Caco-2 (cell line): ENCODE measurements at places on chromosomes 12 and 14. TPM values are rescaled to one million over a fixed set of nuclear protein-coding genes. Genes with fewer than 3 reads are reported as not detected.

KRT83 gene
- not detected in 2 replicates for total RNA-seq

ZDHHC22 gene
- total RNA-seq = not detected in 2 replicates

PRKAB1 gene
- 34.5 and 37.3 TPM in 2 replicates for total RNA-seq

TGM1 gene
- 5.9 and 6.1 TPM in 2 replicates for total RNA-seq

NINJ2 gene
- 6.5 and 7.0 TPM in 2 replicates for total RNA-seq

ACOT6 gene
- total RNA-seq = not detected in 2 replicates

SPIC gene
- total RNA-seq = not detected in 2 replicates

LIN7A gene
- total RNA-seq = 16.2 and 16.4 TPM in 2 replicates

CFAP73 gene
- 0.23 TPM in 1 of 2 replicates, not detected in the other for total RNA-seq

DNA sequence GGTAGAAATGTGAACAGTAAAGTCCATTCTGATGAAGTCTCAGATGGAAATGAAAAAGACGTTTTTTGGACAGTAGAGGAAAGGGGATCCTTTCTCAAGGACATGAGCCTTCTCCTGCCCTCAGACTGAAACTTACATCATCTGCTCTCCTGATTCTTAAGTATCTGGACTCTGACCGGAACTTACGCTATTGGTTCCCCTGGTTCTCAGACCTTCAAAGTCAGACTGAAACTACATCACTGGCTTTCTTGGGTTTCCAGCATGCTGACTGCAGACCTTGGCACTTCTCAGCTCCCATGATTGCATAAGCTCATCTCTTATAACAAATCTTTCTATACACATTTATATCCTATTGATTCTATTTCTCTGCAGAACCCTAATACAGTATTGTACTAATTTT lies 291.0 kb downstream of the SNAPC1 start:
- no peak overlapping the region for H3K27ac ChIP-seq
- H3K27me3 ChIP-seq = no peaks in the 10 kb centered on the region
- H3K4me3 ChIP-seq = no peak overlapping the region
- no peak for DNase-seq
- H3K4me1 ChIP-seq = no peaks in the 10 kb centered on the region
- H3K36me3 ChIP-seq = no peaks in the 10 kb centered on the region

DNA sequence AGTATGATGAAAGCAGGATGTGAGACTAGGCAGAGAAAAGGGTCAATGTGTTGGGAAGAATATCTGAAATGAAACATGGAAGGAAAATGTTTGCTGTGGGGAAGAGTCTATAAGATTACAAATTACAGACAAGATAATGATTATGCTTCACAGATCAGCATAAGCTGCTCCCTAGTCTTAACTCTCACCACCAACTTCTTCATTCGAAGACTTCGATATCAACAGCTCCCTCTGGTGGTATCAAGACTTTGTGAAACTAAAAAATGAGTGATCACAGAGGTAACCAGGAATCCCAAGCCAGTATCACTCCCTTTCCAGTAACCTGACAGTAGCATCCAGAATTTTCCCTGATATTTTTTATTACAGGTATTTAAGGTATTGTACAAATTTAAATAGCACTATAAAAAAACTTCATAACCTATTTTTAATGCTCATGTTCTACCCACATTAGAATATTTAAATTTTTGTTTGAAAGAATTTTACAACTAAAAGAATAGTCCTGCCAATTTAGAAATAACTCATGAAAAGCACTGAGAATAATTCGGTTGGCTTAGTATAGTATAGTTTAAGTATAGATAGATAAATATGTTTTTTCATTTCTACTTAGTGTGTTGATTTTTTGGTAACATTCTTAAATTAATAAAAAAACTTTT lies 84.4 kb downstream of the C2CD5 start:
- H3K4me3 ChIP-seq = no peak overlapping the region
- no peaks in the 10 kb centered on the region for H3K27me3 ChIP-seq
- no peak overlapping the region for H3K27ac ChIP-seq
- peak; percentile 58 for DNase-seq
- no peaks in the 10 kb centered on the region; the same call in 1 of the 2 replicates for H3K36me3 ChIP-seq

GRCh38 chr12:12807970-12808702 lies 5.0 kb upstream of the DDX47 start:
- peaks cover 57% of the 10 kb centered on the region for H3K4me1 ChIP-seq
- no peaks in the 10 kb centered on the region for H3K27me3 ChIP-seq
- H3K4me3 ChIP-seq = no peak overlapping the region
- peak overlapping the region; percentile 3 for H3K27ac ChIP-seq

GRCh38 chr12:79521576-79521975 lies 169.2 kb downstream of the PAWR start:
- no peaks in the 10 kb centered on the region for H3K27me3 ChIP-seq
- no peak overlapping the region for H3K4me3 ChIP-seq
- no peak for DNase-seq
- 0 out of 2 replicates have a peak, but pooled peaks cover 5% of the 10 kb centered on the region for H3K4me1 ChIP-seq
- H3K36me3 ChIP-seq = no peaks in the 10 kb centered on the region
- no peak overlapping the region for H3K27ac ChIP-seq

GRCh38 chr12:110577864-110578693 lies 5.0 kb downstream of the PPTC7 start:
- no peaks in the 10 kb centered on the region for H3K27me3 ChIP-seq
- DNase-seq = no peak
- H3K36me3 ChIP-seq = no peaks in the 10 kb centered on the region
- H3K27ac ChIP-seq = no peak overlapping the region

DNA sequence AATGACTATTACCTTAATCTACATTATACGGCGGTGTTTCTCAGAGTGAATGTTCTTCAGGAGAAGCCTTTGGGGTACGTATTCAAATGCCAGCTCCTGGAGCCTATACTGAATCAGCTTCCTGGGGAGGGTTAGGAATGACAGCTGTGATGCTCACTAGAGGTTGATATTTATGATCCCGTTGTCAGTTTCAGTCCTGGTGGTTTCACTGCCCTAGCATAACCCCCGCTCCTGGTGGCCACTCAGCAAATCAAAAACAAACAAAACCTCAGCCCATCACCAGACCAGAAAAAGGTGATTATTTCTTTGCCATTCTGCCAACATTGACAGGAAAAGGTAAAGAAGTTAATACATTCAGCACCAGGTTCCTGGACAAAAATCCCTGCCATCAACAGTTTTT lies 136.5 kb upstream of the CRY1 start:
- H3K27ac ChIP-seq = no peak overlapping the region
- no peak for DNase-seq

DNA sequence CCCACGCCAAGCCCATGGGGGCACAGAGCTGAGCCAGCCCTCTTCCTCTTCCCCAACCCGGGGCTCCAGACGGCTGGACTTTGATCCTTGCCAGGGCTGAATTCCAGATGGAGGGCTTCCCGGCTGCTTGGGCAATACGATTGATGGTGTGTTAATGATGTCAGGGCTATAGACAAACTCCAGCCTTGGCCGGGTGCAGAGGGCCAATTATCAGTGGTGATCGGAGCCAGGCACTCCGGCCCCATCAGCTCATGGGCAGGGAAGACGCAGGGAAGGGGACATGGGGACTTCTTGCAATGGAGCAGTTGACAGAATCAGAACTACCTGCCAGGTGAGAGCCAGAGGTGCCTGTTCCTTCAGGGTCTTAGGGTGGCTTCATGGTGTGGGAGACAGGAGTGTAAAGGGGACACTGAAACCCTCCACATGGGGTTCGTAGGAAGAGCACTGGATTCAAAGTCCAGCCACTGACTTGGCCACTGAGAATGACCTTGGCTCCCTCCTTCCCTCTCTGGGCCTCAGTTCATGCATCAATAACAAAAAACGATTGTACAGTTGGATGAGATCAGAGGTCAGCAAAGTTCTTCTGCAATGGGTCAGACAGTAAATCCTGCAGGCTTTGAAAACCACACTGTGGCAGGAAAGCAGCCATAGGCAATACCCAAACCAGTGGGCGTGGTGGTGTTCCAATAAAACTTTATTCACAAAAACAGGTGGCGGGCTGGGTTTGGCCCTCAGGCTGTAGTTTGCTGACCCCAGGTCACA lies 333.7 kb downstream of the MED13L start:
- H3K36me3 ChIP-seq = no peaks in the 10 kb centered on the region
- no peak overlapping the region for H3K4me3 ChIP-seq
- H3K4me1 ChIP-seq = no peaks in the 10 kb centered on the region
- H3K27me3 ChIP-seq = no peaks in the 10 kb centered on the region
- no peak for DNase-seq
- H3K27ac ChIP-seq = no peak overlapping the region

- no peaks in the 10 kb centered on the region for H3K36me3 ChIP-seq
- DNase-seq = no peak
- no peak overlapping the region for H3K27ac ChIP-seq
- peaks cover 5% of the 10 kb centered on the region; the same call in 1 of the 2 replicates for H3K4me1 ChIP-seq
- no peak overlapping the region for H3K4me3 ChIP-seq
- H3K27me3 ChIP-seq = no peaks in the 10 kb centered on the region
These were observed 3.4 kb upstream of the C3AR1 start for GRCh38 chr12:8069582-8069981.

GRCh38 chr12:53067993-53068770 lies 11.0 kb downstream of the SPRYD3 start:
- H3K4me3 ChIP-seq = no peak overlapping the region
- peaks cover 3% of the 10 kb centered on the region; the same call in 1 of the 2 replicates for H3K36me3 ChIP-seq
- peaks cover 7% of the 10 kb centered on the region for H3K4me1 ChIP-seq
- no peaks in the 10 kb centered on the region for H3K27me3 ChIP-seq
- no peak for DNase-seq

DNA sequence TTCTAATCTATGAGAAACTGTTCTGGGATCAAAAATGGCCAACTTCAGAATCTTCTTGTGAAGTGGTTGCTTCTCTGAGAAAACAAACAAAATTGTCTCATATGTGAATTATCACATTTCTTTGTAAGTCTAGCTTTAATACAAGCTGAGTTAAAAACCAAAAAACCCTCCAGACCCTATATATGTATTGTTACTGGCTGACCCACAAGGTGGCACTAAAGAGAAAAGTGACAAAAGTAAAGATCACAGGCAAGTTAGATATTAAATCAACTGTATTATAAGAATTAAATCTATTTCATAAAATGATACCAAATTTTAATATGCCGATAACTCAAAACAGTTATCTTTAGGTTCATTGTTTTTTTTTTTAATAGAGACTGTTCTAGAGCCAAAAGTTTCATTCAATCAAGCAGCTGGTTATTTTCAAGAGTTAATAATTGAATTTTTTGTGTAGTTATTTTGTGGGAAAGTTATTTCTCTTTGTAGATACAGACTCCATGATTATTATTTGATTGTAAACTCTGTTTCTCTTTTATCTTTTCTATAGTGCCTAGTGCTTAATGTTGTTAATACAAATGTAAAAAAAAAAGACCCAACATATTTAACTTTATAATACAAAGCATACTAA lies 7.5 kb upstream of the TRHDE start:
- H3K4me1 ChIP-seq = no peaks in the 10 kb centered on the region
- H3K27me3 ChIP-seq = no peaks in the 10 kb centered on the region
- no peak overlapping the region for H3K4me3 ChIP-seq
- H3K27ac ChIP-seq = no peak overlapping the region

DNA sequence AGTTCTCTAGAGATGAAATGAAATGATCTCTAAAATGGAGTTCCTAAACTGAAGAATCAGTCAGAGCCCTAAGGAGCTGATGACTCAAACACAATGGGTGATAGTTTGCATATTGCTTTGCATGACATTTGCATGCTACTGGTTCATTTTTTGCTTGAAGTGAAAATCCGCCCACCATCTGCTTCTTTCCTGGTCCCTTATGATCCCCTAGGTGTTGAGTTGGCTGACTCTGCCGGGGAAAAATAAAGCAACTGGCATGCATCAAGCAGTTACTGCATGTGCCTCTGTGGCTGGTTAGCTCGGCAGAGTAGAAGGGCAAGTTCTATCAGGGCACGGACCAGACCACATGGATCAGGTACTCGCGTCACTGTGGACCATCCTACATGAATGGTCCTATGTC lies 151.1 kb downstream of the PPM1H start:
- DNase-seq = no peak
- no peak overlapping the region for H3K27ac ChIP-seq
- no peak overlapping the region for H3K4me3 ChIP-seq
- 0 out of 2 replicates have a peak, but pooled peaks cover 3% of the 10 kb centered on the region for H3K4me1 ChIP-seq

- no peak overlapping the region for H3K27ac ChIP-seq
- no peak overlapping the region for H3K4me3 ChIP-seq
- DNase-seq = no peak
- H3K27me3 ChIP-seq = no peaks in the 10 kb centered on the region
These were observed 39.4 kb downstream of the USP15 start for GRCh38 chr12:62299617-62300016.

DNA sequence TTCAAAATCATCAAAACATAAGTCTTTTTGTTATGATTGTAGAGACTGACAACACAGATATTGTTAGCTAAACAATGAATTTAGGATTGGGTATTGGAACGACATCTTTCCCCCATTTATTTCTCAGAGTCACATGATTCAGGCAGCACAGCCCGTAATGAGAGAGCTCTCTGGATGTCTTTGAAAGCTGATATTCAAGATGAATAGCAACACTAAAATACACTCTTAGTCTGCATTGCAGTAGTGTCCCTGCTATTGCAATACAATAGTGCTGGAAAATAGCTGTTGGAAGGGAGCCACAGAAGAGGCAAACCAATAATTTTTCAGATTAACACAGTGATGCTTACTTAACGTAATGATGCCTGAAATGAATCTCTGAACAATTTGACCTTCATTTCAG lies 9.9 kb downstream of the GTSF1 start:
- no peak overlapping the region for H3K4me3 ChIP-seq
- no peak overlapping the region for H3K27ac ChIP-seq
- H3K36me3 ChIP-seq = no peaks in the 10 kb centered on the region
- H3K27me3 ChIP-seq = no peaks in the 10 kb centered on the region
- H3K4me1 ChIP-seq = no peaks in the 10 kb centered on the region
- DNase-seq = no peak

DNA sequence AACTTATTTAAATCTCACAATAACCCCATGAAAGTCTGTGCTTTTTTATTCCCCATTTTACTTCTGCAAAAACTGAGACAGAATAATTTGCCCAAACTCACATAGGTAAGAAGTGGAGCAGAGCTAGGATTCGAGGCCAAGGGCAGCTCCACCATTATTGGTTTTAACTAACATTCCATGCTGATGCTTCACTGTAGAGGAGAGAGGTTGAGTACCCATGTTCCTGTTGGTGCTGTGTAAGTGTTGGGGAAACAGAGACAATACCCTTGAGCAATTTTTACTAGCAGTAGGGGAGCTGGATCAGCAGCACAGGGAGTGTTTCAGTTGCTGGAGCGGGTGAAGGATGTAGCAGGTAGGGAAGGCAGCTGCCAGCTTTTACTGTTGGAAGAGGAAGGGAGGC lies 21.1 kb downstream of the RASSF8 start:
- no peak for DNase-seq
- H3K36me3 ChIP-seq = no peaks in the 10 kb centered on the region
- H3K27ac ChIP-seq = no peak overlapping the region
- H3K4me1 ChIP-seq = peaks cover 9% of the 10 kb centered on the region; the same call in 1 of the 2 replicates
- no peak overlapping the region for H3K4me3 ChIP-seq

GRCh38 chr12:118332511-118332910 lies 40.2 kb downstream of the TAOK3 start:
- no peak for DNase-seq
- H3K27me3 ChIP-seq = no peaks in the 10 kb centered on the region
- no peak overlapping the region for H3K27ac ChIP-seq

GRCh38 chr14:68135566-68135965 lies 316.0 kb downstream of the RAD51B start:
- H3K36me3 ChIP-seq = no peaks in the 10 kb centered on the region
- no peak overlapping the region for H3K4me3 ChIP-seq
- DNase-seq = no peak
- no peak overlapping the region for H3K27ac ChIP-seq
- H3K27me3 ChIP-seq = no peaks in the 10 kb centered on the region
